Panc1 (cell line): ENCODE measurements at places on chromosomes 16 and 17. TPM values are rescaled to one million over a fixed set of nuclear protein-coding genes. Genes with fewer than 3 reads are reported as not detected.

Gene ENO3
- 23.4 TPM for total RNA-seq

- no peak overlapping the region for H3K4me3 ChIP-seq
- H3K27me3 ChIP-seq = no peaks in the 10 kb centered on the region
- H3K4me1 ChIP-seq = no peaks in the 10 kb centered on the region
- H3K36me3 ChIP-seq = no peaks in the 10 kb centered on the region
- DNase-seq = no peak
These were observed 440.5 kb downstream of the GRIN2A start for GRCh38 chr16:9741776-9742175.

Gene ZNF174
- total RNA-seq = 14.4 TPM

GRCh38 chr17:44610331-44610730 lies 45.9 kb upstream of the MEIOC start:
- H3K27ac ChIP-seq = no peak overlapping the region
- no peaks in the 10 kb centered on the region for H3K27me3 ChIP-seq
- no peaks in the 10 kb centered on the region; the same call in 1 of the 2 replicates for H3K4me1 ChIP-seq
- no peaks in the 10 kb centered on the region for H3K36me3 ChIP-seq
- H3K4me3 ChIP-seq = no peak overlapping the region

DNA sequence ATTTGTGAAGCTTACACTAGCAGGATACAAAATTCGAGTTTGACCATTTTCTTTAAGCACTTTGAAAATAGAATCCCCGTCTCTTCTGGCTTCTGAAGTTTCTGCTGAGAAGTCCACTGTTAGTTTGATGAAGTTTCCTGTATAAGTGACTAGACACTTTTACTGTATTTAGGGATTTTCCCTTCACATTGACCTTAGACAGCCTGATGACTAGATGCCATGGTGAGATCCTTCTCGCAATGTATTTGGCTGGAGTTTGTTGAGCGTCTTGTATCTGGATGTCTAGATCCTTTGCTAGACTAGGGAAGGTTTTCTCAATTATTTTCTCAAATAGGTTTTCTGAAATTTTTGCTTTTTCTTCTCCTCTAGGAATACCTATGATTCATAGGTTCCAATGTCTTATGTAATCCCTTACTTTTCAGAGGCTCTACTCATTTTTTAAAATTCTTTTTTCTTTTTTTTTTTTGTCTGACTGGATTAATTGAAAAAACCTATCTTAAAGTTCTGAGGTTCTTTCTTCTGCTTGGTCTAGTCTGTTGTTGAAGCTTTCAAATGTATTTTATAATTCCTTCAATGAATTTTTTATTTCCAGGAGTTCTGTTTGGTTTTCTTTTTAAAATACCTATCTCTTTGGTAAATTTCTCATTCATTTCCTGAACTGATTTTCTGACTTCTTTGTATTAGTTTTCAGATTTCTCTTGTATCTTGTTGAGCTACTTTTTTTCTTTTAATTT lies 63.7 kb upstream of the ABCC11 start:
- no peaks in the 10 kb centered on the region for H3K4me1 ChIP-seq
- no peaks in the 10 kb centered on the region for H3K36me3 ChIP-seq
- DNase-seq = no peak
- H3K27me3 ChIP-seq = no peaks in the 10 kb centered on the region
- no peak overlapping the region for H3K27ac ChIP-seq

DNA sequence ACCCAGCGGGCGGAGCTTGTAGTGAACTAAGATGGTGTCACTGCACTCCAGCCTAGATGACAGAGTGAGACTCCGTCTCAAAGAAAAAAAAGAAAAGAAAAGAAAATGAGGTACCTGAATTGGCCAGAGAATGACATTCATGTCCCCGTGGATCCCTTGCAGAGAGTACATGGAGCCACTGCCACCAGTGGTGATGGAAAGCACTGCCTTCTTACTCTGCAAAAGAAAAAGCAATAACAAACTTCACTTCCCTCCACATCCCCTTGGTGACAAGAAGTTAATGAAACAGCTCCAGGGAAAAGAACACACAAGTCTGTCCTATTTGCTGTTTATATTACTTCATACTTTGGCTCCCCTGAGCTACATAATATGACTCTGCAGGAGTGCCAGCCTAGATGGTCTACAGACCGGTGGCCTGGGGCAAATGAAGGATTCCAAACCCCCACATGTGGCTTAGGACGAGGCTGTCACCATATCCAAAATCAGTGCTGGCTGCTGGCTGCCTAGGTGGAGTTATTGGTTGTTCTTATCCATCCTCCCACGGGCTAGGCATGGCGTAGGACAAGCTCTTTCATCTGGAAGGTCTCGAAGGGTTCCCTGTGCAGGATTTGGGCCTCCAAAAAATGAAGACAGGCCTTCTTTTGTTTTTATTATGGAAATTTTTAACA lies 13.3 kb downstream of the NQO1 start:
- no peaks in the 10 kb centered on the region for H3K27me3 ChIP-seq
- H3K27ac ChIP-seq = no peak overlapping the region
- no peaks in the 10 kb centered on the region for H3K4me1 ChIP-seq
- H3K36me3 ChIP-seq = peaks cover 12% of the 10 kb centered on the region

Gene CCT6B
- total RNA-seq = 1.5 TPM

DNA sequence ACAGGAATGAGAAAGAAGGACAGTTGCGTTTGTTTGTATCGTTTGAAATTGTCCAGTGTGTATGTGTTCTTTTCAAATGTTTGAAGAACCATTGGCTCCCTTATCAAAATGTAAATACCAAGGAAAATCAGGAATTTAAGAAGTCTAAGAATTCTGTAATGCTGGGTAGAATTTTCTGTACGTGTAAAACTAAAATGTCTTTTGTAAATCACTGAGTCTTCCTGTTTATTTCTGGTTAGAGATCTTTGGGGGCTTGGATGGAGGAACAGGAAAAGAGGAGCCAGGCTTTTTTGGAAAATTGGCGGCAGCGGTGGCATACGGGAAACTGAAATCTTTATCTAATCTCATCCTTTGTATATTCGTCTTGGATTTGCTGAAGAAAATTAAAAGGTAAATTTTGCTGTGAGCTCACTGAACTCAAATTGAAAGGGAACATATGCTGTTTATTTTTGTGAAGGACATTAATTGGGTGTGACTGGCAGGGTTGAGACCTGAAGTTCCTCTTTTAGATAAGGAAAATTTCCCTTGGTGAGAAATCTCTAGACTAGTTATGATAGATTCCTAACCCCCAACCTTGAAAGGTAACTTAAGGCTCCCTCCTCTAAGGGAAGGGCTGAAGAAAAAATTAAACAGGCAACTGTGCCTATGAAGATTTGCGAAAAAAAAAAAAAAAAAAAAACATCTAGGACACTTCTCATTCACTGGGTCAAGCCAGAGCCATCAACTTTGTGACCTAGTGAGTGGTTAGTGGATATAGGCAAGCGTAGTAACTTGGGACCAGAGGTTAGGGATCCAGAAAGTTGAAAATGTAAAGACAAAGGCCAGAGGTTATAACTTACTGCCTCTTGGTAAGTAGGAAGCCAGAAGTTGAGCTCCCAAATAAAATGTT lies 10.8 kb downstream of the TAT start:
- no peaks in the 10 kb centered on the region for H3K4me1 ChIP-seq
- H3K27ac ChIP-seq = no peak overlapping the region

Gene SLC13A5
- 0.26 TPM for total RNA-seq

Gene BAHCC1
- total RNA-seq = 77.4 TPM

DNA sequence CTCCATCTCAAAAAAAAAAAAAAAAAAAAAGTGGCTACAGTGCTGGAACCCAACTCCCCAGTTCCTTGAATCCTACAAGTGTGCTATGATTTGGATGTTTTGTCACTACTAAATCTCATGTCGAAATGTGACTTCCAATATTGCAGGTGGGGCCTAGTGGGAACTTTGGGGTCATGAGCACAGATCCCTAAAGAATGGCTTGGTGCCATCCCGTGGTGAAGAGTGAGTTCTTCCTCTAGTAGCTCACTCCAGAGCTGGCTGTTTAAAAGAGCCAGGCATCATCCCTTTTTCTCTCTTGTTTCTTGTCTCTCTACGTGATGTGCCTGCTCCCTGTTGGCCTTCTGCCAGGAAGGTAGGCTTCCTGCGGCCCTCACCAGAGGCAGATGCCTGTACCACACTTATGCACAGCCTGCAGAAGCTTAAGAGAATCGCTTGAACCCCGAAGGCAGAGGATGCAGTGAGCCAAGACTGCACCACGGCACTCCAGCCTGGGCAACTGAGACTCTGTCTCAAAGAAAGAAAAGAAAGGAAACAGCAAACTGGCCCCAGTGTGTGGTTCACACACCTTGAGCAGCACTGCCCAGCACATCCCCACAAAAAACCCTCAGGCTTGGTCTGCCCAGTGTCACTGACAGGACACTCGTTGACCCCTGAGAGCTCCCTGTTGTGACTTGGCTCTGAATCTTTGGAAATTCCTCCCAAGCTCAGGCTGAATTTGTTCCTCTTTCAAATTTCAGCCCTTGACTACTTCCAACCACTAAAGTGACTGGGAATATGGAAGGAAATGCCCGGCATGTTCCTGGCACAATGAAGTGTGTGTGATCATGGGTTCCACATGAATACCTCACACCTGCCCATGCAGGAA lies 3.1 kb downstream of the MT1E start:
- no peak overlapping the region for H3K27ac ChIP-seq
- no peaks in the 10 kb centered on the region for H3K27me3 ChIP-seq
- H3K4me3 ChIP-seq = no peak overlapping the region
- no peaks in the 10 kb centered on the region; the same call in 1 of the 2 replicates for H3K36me3 ChIP-seq

GRCh38 chr16:82660966-82661365 lies 34.2 kb downstream of the CDH13 start:
- H3K4me3 ChIP-seq = no peak overlapping the region
- no peaks in the 10 kb centered on the region for H3K36me3 ChIP-seq
- no peak for DNase-seq
- no peaks in the 10 kb centered on the region for H3K4me1 ChIP-seq
- no peak overlapping the region for H3K27ac ChIP-seq

GRCh38 chr17:28467456-28468025 lies 5.9 kb upstream of the SLC13A2 start:
- DNase-seq = no peak
- H3K4me3 ChIP-seq = no peak overlapping the region
- H3K4me1 ChIP-seq = no peaks in the 10 kb centered on the region
- no peaks in the 10 kb centered on the region for H3K36me3 ChIP-seq

Gene FTO
- total RNA-seq = 38.2 TPM

DNA sequence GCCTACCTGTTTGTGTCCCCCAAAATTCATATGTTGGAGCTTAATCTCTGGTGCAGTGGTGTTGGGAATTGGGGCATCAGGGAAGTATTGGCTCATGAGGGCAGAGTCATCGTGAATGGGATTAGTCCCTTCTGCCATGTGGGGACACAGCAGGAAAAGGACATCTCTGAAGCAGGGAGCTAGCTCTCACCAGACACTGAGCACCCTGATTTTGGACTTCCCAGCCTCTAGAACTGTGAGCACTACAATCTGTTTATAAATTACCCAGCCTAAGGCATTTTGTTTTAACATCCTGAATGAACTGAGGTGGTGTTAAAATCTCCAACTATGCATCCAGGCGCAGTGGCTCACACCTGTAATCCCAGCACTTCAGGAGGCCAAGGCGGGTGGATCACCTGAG lies 206.0 kb downstream of the SEC14L1 start:
- no peak for DNase-seq
- peaks cover 43% of the 10 kb centered on the region for H3K4me1 ChIP-seq
- H3K4me3 ChIP-seq = no peak overlapping the region
- no peaks in the 10 kb centered on the region for H3K27me3 ChIP-seq
- H3K36me3 ChIP-seq = 0 out of 2 replicates have a peak, but pooled peaks cover 2% of the 10 kb centered on the region

DNA sequence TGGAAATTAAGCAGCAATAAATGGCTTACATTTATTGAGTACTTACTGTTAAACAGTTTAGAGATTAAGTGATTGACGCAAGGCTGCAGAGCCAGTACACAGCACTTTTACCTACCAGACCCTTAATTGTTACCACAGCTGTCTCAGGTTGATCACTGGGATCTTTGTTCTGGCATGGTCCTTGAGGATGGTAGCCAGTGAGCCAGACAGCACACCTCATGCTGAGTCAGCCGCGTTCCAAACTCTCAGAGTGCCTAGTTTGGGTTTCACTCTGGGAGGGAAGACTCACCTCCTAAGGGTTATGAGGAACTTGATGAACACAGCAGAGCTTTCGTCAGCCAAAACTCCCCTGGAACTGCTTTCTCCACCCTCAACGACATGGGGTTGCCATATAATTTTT lies 20.4 kb downstream of the CDH3 start:
- 0 out of 2 replicates have a peak overlapping the region, but pooled peaks have one; percentile 17 for H3K27ac ChIP-seq
- H3K4me3 ChIP-seq = no peak overlapping the region
- DNase-seq = no peak
- H3K4me1 ChIP-seq = peaks cover under 1% of the 10 kb centered on the region; the same call in 1 of the 2 replicates
- no peaks in the 10 kb centered on the region for H3K27me3 ChIP-seq
- H3K36me3 ChIP-seq = no peaks in the 10 kb centered on the region

Gene KNOP1
- total RNA-seq = 70.1 TPM

- H3K27me3 ChIP-seq = no peaks in the 10 kb centered on the region
- DNase-seq = no peak
- H3K4me3 ChIP-seq = no peak overlapping the region
- no peak overlapping the region for H3K27ac ChIP-seq
These were observed 25.7 kb upstream of the RASL10B start for GRCh38 chr17:35705705-35706104.

- DNase-seq = no peak
- H3K27me3 ChIP-seq = no peaks in the 10 kb centered on the region
- H3K36me3 ChIP-seq = no peaks in the 10 kb centered on the region
- H3K4me1 ChIP-seq = no peaks in the 10 kb centered on the region
These were observed 25.3 kb downstream of the ABCC6 start for GRCh38 chr16:16197966-16198365.
